Camera-type eye (tissue), 1 donor: ENCODE measurements at places on chromosomes 2 and 18. TPM values are rescaled to one million over a fixed set of nuclear protein-coding genes. Genes with fewer than 3 reads are reported as not detected.

The CRYGD gene
- total RNA-seq, result 823 TPM

The OR6B2 gene
- total RNA-seq, result not detected

The MOGAT1 gene
- not detected for total RNA-seq

The TSGA10 gene
- total RNA-seq, result 20.8 TPM

The GKN1 gene
- total RNA-seq, result not detected

The SCN7A gene
- total RNA-seq, result 19.0 TPM

The MAB21L4 gene
- 0.77 TPM for total RNA-seq

The LOXHD1 gene
- 0.77 TPM for total RNA-seq

The RNF144A gene
- total RNA-seq, result 52.6 TPM

The CDH7 gene
- total RNA-seq, result 40.7 TPM

The ZEB2 gene
- total RNA-seq, result 322 TPM

The IL36RN gene
- 0.22 TPM for total RNA-seq

The CMPK2 gene
- total RNA-seq, result 7.6 TPM

The LCT gene
- total RNA-seq, result not detected

The CKAP2L gene
- 8.0 TPM for total RNA-seq

The ANKAR gene
- 37.9 TPM for total RNA-seq

The IL37 gene
- total RNA-seq, result not detected

The CARF gene
- 31.7 TPM for total RNA-seq

The TMEM200C gene
- 3.6 TPM for total RNA-seq

The MATN3 gene
- 0.93 TPM for total RNA-seq

The IGFBP5 gene
- 508 TPM for total RNA-seq
